ENCODE measurements at places on chromosomes 3 and 15.
A peak's percentile ranks its signal among the peaks of the same experiment; 100 is the strongest.

GRCh38 chr3:98917608-98918007 lies 16.1 kb upstream of the DCBLD2 start:
- H3K27me3 ChIP-seq: peaks cover 4% of the 10 kb centered on the region
- no peak for DNase-seq
- no peak overlapping the region for H3K4me3 ChIP-seq
- H3K36me3 ChIP-seq: no peaks in the 10 kb centered on the region
- H3K4me1 ChIP-seq: no peaks in the 10 kb centered on the region

GRCh38 chr3:194215392-194215791 lies 79.4 kb downstream of the HES1 start:
- H3K4me3 ChIP-seq: no peak overlapping the region
- DNase-seq: no peak
- peaks cover 10% of the 10 kb centered on the region for H3K27me3 ChIP-seq
- peaks cover 2% of the 10 kb centered on the region for H3K4me1 ChIP-seq
- H3K36me3 ChIP-seq: no peaks in the 10 kb centered on the region

DNA sequence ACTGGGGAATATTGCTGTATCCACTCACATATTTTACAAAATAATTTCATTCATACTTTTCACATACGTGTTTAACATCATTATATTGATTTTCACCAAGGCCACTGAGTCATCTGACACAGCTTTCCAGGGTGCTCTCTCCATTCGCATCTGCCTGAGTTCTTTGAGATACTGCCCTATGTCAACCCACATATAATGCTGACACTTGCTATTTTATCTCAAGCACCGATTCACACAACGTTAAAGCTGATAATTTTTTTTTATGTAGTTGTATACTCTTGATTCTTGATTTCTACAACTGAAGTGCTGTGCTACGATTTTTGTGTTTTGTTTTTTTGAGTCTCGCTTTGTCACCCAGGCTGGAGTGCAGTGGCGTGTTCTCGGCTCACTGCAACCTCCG lies 249.8 kb upstream of the CDIN1 start:
- H3K4me1 ChIP-seq: no peaks in the 10 kb centered on the region
- no peaks in the 10 kb centered on the region for H3K36me3 ChIP-seq
- H3K27ac ChIP-seq: no peak overlapping the region
- no peak overlapping the region for H3K4me3 ChIP-seq

GRCh38 chr3:51999846-52000245 lies 4.2 kb upstream of the RPL29 start:
- no peak for DNase-seq
- H3K4me1 ChIP-seq: peaks cover 9% of the 10 kb centered on the region
- H3K4me3 ChIP-seq: no peak overlapping the region
- no peaks in the 10 kb centered on the region for H3K27me3 ChIP-seq
- peaks cover 2% of the 10 kb centered on the region for H3K36me3 ChIP-seq

- no peak overlapping the region for H3K27ac ChIP-seq
- H3K4me1 ChIP-seq: no peaks in the 10 kb centered on the region
- no peak for DNase-seq
- peaks cover 3% of the 10 kb centered on the region for H3K27me3 ChIP-seq
- H3K4me3 ChIP-seq: no peak overlapping the region
- H3K36me3 ChIP-seq: no peaks in the 10 kb centered on the region
Measured at GRCh38 chr3:67884345-67884744, 229.9 kb upstream of the SUCLG2 start.

DNA sequence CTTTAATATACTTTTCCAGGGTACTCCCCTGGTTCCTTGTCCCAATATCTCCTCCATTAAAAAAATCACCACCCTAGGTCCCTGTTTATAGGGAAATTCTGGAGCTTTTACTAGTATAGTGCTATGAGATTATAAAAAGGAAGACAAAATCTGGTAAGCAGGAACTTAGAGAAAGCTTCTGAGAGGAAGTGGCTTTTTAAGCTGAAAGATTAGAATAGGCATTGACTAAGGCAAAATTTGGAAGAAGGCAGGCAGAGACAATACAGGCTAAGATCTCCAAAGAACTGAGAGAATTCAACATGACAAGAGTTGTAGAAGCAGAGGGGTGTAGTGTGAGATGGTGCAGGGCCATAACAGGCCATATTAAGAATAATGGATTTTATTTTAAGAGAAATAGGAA lies 25.8 kb downstream of the SGO1 start:
- no peaks in the 10 kb centered on the region for H3K36me3 ChIP-seq
- H3K4me1 ChIP-seq: peaks cover 16% of the 10 kb centered on the region
- no peaks in the 10 kb centered on the region for H3K27me3 ChIP-seq
- H3K27ac ChIP-seq: peak overlapping the region; percentile 6

DNA sequence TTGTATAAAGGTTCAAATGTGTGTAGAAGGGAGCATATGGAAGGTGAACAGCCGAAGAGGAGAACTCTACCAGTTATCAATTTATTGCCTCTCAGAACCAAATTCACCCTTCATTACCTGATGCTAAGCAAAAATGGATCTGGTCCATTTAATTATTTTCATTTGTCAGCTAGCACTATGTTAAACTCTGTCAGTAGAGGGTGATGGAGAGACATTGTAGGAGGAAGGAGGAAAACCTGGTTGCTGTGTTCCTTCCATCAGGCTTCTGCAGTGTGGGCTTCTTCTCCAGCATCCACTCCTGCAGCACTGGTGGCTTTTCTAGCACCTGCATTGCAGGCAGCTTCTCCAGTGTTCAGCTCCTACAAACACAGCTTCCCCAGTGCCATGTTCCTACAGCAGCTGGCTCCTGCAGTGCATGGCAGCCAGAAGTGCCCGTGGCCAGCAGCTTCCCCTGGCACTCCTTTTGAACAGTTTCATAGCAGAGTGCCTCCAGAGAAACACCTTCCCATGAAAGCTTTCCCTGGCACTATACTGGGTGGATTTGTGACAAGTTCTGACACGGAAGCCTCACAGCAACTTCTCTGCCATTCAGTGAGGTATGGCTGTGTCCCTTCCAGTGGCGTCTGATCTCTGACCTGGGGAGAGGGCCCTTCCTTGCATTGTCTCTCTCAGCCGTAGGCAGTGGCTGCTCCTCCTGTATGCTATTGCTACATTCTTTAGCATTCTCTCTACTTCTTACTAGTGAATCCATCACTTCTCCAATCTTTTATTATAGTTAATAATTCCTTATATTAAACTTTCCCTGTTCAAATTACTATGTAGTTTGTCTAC lies 14.6 kb upstream of the IL17RD start:
- H3K27me3 ChIP-seq: peaks cover 7% of the 10 kb centered on the region
- no peak for DNase-seq
- H3K4me3 ChIP-seq: no peak overlapping the region
- H3K4me1 ChIP-seq: no peaks in the 10 kb centered on the region
- H3K36me3 ChIP-seq: no peaks in the 10 kb centered on the region

DNA sequence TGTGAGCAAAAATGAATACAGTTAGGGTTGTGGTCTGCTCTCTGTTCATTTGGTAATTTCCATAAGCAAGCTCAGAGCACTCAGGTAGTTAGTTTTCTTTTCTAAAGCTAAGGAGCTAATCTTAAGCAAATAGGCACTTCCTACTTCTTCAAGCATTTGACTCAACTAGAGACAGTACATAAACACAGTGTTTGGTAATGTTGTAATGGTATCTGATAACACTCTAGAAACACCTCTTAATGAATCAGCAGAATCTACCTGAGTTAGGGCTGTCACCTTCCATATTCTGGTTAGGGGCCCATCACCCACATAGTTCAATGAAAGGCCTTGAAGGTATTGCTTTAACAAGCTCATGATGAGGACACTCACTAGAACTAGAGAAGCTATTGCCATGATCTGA lies 83.1 kb downstream of the PLCH1 start:
- H3K27me3 ChIP-seq: peaks cover 3% of the 10 kb centered on the region
- no peak for DNase-seq
- H3K4me1 ChIP-seq: no peaks in the 10 kb centered on the region
- H3K36me3 ChIP-seq: no peaks in the 10 kb centered on the region

DNA sequence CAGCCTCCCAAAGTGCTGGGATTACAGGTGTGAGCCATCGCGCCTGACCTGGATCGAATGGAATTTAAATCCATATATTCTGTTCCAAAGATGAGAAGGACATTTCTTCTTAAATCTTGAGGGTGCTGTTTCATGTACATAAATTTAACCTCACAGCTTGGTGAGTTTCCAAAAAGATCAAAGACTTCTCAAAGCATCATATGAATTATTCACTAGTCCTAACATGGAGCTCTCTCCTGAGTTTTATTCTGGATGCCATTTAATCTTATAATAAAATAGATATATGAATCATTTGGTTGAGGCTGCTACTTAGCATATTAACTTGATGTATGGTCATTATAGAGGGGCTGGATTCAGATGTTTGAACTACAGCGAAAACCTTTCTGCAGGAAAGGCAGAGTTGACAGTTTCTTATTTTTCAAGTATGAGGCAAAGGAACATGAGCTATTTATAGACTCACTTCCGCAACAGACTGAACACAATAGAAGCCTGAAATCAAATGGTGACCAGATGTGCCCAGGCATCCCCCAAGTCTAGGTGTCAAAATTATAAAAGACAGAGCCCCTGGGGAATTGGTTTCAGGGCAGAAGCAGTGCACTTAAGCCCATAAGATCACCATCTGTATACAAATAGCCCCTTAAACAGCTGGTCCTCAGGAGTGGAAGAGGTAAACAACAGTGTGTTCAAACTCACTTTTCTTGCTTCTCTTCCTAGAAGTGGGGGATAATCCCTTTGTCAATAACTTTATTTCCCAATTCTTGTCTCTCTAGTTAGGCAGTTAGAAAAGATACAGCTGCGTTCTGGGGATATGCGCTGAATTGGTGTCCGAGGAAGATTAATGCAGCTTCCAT lies 29.7 kb downstream of the STARD9 start:
- no peaks in the 10 kb centered on the region for H3K27me3 ChIP-seq
- peaks cover 6% of the 10 kb centered on the region for H3K36me3 ChIP-seq
- no peak overlapping the region for H3K27ac ChIP-seq

DNA sequence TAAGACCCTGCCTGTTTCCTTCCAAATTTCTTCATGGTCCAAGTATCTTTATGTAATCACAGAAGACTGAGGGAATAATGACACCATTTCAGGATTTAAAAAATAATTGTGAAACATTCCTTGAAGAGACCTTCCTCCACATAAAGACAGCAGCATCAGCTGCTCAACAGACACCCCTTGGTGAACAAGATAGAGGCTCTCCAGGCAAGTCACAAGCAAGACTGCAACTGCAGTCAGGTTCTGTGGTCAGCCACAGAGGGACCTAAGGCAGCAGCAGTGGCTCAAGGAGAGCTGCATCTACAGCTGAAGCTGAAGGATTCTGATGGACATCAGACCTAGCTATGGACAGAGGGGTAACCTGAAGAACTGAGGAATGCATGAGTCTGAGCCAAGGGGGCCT lies 97.2 kb upstream of the C3orf80 start:
- no peak overlapping the region for H3K4me3 ChIP-seq
- no peaks in the 10 kb centered on the region for H3K36me3 ChIP-seq
- peaks cover 11% of the 10 kb centered on the region for H3K4me1 ChIP-seq
- DNase-seq: no peak

DNA sequence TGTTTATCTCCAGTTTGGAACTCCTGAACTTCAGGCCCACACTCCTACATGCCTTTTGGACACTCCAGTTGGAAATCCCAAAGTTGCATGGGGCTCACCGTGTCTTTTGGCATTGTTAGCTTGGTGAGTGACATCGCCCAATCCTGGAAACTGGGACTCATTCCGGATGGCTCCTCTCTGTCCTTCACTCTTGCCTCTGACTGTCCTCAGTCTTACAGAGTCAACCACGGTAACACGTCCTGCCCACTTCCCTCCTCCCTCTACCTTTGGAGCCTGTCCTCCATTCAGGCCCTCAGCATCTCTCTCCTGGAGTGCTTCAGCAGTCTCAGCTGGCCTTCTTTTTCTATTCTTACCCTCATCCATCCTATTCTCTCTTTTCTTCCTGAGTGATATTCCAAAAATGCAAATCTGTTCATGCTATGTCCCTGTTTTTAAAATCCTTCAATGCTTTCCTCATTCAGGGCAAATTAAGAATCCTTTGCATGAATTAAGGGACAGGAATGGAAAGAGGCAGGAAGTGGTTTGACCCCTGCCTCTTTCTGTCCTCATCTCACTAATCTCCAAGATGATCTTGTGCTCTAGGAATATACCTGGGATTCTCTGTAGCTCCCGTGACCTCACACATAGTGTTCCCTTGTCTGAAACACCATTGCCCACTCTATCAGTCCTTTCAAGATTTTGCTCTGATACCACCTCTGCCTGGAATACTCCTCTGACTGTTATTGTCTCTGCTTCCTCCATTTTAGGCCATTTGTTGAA lies 42.5 kb downstream of the LPP start:
- peaks cover 35% of the 10 kb centered on the region for H3K4me1 ChIP-seq
- H3K27ac ChIP-seq: peak overlapping the region; percentile 2
- H3K36me3 ChIP-seq: peaks cover 24% of the 10 kb centered on the region

GRCh38 chr15:60477916-60478565 lies 901 bp downstream of the ICE2 start:
- no peaks in the 10 kb centered on the region for H3K27me3 ChIP-seq
- H3K27ac ChIP-seq: peak overlapping the region; percentile 98
- H3K4me3 ChIP-seq: peak overlapping the region; percentile 93
- DNase-seq: no peak
- peaks cover 20% of the 10 kb centered on the region for H3K4me1 ChIP-seq
- H3K36me3 ChIP-seq: peaks cover 12% of the 10 kb centered on the region

GRCh38 chr3:113698956-113699355 lies 2.5 kb upstream of the USF3 start:
- no peaks in the 10 kb centered on the region for H3K27me3 ChIP-seq
- H3K36me3 ChIP-seq: peaks cover 1% of the 10 kb centered on the region
- peak overlapping the region; percentile 83 for H3K4me3 ChIP-seq
- H3K27ac ChIP-seq: no peak overlapping the region

GRCh38 chr15:100279446-100279845 lies 62.3 kb downstream of the ADAMTS17 start:
- no peak overlapping the region for H3K4me3 ChIP-seq
- H3K27ac ChIP-seq: no peak overlapping the region
- DNase-seq: no peak
- H3K27me3 ChIP-seq: peaks cover 8% of the 10 kb centered on the region

GRCh38 chr15:64351265-64351664 lies 4.7 kb downstream of the CSNK1G1 start:
- peaks cover 7% of the 10 kb centered on the region for H3K36me3 ChIP-seq
- H3K27me3 ChIP-seq: no peaks in the 10 kb centered on the region
- H3K4me1 ChIP-seq: peaks cover 10% of the 10 kb centered on the region
- no peak overlapping the region for H3K4me3 ChIP-seq

DNA sequence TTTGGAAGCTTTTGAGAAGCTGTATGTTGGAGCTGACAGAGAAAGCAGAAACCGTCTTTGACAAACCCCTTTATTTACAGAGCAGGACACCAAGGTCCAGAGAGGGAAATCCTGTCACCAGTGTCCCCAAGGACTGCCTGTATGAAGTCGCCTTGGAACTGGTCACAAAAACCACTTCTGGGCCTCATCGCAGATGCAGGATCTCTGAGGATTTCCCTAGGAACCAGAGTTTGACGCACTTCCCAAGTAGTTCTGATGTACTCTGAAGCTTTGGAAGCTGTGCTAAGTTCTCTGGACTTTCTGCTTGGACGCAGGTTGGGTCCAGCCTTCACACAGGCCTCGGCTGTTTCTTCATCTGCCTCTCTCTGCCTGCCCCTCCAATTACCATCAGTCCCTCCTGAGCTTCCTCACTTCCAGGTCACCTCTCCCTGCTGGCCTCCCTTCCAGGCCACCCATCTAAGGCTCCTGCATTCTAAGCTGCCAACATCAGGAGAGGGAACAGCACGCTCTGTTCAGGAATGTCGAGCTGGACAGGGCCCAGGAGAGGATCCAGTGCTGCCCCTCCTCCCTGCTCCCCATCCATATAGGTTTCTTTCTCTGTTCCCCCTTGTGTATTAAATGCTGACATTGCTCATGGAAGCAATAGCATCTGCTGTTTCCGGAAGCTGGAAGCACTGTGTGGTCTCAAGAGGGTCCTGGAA lies 270.8 kb downstream of the OPA1 start:
- DNase-seq: no peak
- no peaks in the 10 kb centered on the region for H3K36me3 ChIP-seq
- peaks cover 29% of the 10 kb centered on the region for H3K4me1 ChIP-seq
- no peak overlapping the region for H3K27ac ChIP-seq
- H3K4me3 ChIP-seq: no peak overlapping the region
